ENCODE measurements at places on chromosomes 12 and 14.

DNA sequence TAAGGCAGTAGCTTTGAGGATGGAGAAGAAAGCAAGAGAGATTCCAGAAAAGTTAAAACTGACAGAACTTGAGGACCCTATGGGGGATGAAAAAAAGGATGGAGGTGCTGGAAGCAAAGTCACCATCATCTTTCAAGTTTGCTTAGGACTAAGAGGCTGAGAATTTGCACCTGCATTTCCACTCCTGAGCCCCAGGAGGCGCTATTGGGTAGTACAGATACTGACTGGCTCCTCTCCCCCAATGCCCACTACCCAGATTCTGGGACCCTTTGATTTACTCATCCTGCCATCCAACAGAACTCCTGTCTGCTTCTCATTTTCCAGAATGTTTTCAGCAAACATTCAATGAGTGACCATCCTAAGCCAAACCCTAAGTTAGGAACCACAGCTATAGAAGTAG, 34.0 kb upstream of the CMKLR1 start:
- DNase-seq = no peak

DNA sequence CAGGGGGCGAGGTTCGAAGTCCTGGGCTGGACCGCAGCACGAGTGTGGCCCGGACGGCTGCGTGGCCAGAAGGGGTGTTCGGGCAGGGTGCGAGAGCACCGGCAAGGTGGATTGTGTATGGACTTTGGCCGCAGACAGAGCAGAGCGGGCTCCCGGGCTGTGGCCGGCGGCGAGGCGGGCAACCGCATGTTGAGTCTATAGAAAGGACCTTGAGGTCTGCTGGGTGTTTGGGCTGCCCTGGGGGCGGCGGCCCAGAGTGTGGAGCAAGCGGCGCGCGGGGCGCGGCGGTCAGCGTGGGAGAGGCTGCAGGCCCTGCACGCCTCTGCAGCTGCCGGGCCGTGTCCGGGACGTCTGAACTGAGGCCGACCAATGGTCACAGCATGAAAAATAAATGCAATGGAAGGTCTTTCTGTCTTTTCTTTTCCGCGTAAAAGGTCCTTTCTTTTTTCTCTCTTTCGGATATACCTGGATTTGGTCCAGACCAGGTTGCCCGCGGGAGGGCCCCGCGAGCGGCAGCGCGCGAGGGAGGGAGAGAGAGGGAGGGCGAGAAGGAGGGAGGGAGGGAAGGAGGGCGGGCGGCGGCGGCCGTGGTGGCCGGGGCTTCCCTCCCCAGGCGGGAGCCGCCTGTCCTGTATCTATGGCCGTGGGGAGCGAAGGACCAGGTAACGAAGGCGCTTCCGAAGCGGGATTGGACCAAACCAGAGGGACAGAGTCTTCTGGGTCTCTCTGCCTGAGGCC, 5.5 kb upstream of the HOXC9 start:
- DNase-seq = no peak

GRCh38 chr12:29242921-29243431, 93.9 kb downstream of the FAR2 start:
- no peak for DNase-seq

GRCh38 chr14:94126800-94127199, 2.6 kb downstream of the IFI27L2 start:
- DNase-seq = no peak

GRCh38 chr14:97995038-97995437, 1197.9 kb downstream of the VRK1 start:
- no peak for DNase-seq

DNA sequence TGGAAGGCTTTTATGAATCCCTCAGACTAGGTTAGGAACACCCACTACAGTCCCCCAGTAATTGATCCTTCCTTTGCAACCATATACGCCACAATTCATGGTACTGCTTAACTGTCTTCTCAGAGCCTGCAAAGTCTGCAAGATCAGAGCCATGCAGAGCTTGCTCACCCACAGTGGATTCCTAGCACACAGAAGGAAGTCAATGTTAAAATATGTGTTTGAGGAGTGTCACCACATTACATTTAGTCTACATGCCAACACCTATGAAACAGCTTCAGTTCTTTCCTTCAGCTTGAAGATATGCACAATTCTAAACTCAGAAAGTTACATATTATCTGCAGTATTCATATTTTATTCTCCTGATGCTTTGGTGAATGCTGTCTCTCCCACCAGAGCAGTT, 138.5 kb downstream of the NDUFA12 start:
- DNase-seq = no peak

- DNase-seq = no peak
These were observed 629.6 kb downstream of the FSCB start for GRCh38 chr14:43877351-43877960.
